ENCODE measurements at places on chromosomes 4 and X.

DNA sequence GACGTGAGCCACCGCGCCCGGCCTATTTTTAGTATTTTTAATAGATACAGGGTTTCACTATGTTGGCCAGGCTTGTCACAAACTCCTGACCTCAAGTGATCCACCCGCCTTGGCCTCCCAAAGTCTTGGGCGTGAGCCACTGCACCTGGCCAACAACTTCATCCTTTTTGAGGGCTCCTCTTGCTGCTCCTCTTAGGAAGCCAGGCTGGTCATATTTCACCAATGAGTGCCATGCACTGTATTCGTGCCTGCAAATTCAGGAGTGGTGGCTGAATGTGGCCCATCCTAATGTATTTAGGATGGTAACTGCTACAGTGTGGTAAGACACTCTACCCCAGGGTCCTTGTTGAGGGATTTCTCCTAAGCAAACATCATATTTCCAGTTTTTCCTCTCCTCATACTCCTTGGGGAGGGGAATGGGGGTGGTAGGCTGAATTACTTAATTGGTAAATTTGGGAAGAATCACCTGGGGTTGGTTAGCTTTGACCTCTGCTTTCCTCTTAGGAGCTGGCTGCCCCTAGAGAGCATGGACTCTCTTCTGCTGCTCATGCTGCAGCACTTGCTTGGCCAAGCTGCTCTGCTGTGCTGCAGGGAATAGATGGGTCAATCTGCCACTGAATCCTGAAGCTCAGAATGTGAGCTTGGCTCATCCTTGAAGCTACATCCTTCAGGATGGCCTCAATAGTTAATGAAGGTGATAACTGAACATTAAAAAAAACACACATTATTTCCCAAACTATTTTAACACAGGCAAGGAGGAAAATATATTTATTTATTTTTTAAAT is 167.4 kb downstream of the HS3ST1 start:
- no peak for DNase-seq

DNA sequence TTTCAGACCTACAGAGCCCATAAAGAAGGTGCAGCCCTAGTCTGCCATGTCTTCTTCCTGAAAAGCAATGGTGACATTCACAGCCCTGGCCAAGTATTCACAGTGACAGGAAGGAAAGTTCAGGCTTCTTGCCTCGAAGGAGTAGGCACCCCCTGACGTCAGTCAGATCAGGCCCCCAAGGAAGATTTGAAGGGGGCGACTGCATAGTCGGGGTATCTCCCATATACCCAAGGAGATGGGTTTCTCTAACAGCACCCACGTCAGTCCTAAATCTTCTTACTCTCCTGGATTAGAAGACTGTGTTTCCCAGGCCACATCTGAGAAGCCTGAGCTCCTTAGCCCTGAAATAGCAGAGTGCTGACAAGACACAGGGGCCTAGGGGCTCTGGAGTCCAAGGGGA is at the start of gene PPEF2:
PPEF2 (minus strand) TSS at position 101 of the 400 bp plus-strand sequence. CDS start 6,127 bp downstream, outside the sequence.
- DNase-seq = no peak

DNA sequence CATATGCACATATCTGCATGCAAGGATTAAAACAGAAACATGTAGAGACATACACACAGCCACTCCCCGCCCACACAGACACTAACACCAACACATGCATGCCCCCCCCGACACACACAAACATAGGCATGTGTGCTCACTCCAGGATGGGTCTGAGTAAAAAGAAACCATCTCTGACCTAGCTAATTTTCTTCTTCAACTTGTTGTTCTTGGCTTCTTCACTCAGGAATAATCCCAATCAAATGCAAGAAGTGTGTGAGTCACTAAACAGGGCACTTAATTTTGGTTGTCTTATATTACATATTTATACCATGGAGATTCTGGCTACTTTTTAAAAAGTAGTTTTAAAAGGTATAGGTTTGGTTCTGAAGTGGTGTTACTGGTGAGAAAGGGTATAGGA is 28.3 kb downstream of the ENOX2 start:
- no peak for DNase-seq

GRCh38 chrX:107502316-107502715 is 52.9 kb downstream of the FRMPD3 start:
- DNase-seq = no peak

DNA sequence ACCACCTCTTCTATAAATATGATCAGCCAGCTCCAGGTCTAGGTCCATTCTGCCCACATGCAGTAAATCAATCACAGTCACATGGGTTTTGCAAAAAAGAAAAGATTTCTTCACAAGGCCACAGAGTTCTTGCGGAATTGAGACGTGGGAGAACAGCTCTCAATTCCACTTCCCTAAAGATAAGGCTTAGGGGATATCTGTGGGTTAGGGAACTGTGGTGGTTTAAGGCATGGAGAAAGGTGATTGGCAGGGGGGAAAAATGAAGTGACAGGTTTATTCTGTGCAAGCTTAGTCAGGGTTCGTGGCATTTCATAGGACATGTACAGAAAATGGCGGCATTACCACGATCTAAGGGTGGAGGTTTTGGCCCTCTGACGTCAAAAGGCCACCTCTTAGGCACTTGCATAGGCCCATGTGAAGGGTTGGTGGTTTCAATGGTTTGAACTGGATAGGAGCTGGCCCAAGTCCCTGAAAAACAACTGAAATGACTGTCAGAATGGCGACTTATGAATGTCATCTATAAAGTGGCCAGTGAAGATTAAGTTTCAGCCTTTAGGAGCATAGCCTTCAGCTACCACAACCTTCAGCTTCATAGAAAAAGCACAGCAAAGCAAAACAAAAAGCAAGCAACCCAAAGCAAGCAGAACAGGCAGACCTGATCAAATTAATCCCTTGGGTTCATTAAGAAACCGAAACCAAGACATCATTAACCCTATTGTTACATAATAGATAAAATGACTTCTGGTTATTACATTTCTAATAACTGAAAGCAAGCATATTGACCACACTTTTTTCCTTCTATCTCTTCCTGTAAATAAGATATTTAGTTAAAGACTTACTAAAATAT is 289.8 kb upstream of the SFRP2 start:
- no peak for DNase-seq

- peak; percentile 42 for DNase-seq
These were observed at the start of gene SLC10A4 for GRCh38 chr4:48483006-48483776. SLC10A4 (plus strand) TSS chr4:48483343; CDS start chr4:48483562, 219 bp downstream.

DNA sequence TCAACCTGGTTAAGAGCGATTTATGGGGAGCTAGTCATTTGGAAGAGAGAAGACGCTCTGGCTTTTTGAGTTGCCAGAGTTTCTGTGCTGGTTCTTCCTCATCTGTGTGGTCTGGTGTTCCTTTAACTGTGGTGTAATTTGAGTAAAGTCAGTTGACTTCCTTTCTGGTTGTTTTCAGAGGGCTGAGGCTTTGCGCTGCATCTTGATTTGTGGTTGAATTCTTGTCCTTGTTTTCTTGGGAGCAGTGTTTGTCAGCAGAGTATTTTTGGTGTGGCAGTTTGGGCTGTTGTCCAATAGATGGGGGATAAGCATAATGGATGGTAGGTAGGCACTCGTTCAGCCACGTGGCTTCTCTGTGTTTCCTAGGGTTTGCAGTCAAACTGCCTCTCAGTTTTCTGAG is 2143.2 kb upstream of the TENM3 start:
- DNase-seq = peak; percentile 22

DNA sequence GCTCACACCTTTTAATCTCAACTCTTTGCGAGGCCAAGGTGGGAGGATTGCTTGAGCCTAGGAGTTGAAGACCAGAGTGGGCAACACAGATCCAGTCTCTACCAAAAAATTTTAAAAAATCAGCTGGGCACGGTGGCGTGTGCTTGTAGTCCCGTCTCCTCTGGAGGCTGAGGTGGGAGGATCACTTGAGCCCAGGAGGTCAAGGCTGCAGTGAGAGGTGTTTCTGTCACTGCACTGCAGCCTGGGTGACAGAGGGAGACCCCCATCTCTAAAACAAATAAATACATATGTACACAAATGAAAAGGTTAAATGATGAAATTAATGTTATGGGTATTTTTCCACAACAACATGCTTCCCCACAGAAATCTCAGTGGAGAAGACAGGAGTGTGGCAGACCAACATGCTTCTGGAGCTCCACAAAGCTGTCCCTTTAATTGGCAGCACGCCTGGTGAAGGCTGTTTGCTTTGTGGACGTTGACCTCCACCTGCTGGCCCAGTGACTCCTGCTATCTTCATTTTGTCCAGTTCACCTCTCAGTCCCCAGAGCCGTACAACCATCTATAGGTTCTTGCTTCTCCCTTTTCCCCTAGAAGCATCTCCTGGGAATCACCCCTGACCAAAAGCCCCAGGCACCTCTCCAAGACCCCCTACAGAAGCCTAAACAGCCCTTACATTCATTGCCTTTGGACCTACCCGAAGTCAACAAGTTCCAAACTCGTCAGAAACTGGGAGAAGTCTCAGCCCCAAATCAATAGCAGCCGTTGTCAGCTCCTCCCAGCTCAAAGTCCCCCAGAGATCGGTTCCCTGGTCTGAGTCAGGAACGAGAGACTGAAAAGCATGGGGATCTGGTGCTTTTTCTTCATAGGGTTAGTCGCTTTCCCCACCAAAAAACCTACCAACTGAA is 36.4 kb upstream of the CD99 start:
- no peak for DNase-seq

DNA sequence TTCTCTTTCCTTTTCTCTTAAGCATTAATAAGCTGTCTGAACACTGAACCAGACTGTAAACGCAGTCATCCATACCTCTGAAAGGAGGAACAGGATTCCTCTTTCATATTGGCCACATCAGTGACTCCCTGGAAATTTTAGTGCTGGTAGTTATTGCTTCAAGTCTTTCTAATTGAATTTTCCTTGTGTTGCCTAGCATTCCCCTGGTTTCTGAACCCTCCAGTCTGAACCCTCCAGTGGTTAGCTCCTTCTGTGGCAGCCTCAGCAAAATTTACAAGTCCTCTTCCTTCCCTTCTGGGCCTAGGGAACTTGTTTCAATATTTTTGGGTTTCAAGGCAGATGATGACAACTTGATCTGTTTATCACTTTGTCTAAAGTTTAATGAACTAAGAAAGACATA is 7.9 kb downstream of the SPARCL1 start:
- no peak for DNase-seq

GRCh38 chr4:80115368-80116181 is 42.5 kb upstream of the ANTXR2 start:
- no peak for DNase-seq

GRCh38 chrX:12974305-12974795 is 560 bp upstream of the TMSB4X start:
- no peak for DNase-seq

DNA sequence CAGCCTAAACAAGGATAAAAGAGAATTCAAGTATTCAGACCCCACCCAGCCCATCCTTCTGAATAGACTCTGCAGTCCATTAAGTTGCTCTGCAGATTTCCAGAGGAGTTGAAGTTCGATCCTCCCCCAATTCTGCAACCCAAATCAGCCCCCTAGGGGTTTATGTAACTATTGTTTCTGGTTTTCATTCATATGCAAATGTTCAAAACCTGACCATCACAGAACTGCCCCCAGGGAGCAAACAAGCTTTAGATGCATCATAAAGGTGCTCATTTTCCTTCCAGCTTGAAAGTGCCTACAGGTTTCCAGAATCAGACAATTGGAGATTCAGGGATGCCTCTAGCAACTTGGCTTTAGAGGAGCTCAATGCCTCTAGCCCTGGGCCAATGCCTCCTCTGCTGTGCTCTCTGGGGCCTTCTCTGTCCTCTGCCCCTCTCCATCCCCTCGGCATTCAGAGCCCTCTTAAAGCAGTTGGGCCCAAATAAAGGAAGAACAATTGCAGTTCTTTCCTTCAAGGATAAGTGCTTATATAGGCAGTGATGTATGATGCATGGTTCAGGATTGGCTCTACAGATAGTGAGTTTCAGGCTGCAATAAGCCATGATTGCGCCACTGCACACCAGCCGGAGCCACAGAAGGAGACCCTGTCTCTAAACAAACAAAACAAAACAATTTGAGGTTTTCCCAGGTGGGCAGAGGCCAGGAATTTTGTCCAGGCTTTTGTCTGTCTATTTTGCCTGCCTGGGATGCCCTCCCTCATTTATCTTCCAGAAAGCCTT is 23.5 kb upstream of the SPINK2 start:
- DNase-seq = no peak

GRCh38 chr4:37978248-37978924 is 18.2 kb downstream of the PTTG2 start:
- DNase-seq = no peak

GRCh38 chr4:137967480-137968190 is 274.5 kb downstream of the SLC7A11 start:
- DNase-seq = no peak

GRCh38 chr4:189202182-189202868 is 738.3 kb upstream of the FRG1 start:
- DNase-seq = peak; percentile 13

GRCh38 chrX:54994668-54995351 is 822 bp upstream of the PFKFB1 start:
- DNase-seq = no peak

DNA sequence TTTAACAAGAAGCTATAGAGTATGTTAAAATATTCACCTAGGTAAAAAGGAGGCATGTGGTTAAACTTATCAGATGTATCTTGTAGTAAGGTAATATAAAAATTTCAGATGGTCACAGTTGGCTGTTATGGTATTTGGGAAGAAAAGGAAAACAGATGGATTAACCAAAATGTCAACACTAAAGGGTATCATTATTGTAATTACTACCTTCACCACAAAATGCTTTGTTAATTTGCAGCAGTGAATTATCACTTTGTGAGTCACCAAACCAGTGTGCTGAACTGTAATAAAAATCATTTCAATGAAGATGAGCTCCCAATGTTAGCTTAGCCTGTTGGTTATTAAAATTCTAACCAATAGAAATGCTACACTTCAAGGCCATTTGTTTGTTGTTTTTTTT is 233.9 kb downstream of the RPA4 start:
- no peak for DNase-seq

- DNase-seq = peak; percentile 80
These were observed 250 bp downstream of the USP9X start for GRCh38 chrX:41085512-41085877.

DNA sequence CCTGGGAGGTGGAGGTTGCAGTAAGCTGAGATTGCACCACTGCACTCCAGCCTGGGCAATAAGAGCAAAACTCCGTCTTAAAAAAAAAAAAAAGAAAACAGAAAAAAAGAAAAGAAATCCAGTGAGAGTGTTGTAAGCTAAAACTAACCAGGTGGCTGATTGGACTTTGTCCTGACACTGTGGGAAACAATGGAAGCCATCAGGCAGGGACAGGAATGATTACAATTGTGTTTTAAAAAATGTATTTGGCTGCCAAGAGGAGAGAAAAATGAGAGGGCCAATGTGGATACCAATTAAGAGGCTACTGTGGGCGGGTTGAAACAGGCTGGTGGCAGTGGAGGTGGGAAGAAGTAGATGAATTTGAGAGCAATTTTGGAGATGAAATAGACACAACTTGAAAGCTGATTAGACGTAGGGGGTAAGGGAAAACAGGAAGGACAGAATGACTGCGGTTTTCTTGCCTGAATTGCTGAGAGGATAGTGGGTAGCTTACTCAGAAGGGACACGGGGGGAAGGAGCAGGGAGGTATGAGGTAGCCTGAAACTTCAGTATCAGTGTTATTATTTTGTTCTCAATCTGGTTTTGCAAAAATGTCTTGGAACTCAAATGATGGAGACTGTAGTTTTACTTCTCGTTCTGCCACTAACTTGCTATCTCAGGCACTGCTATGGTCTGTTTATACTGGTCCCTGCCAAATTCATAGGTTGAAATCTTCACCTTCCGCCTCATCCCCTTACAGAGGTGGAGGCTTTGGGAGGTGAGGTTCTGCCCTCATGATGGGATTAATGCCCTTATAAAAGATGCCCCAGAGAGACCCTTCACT is 45.6 kb upstream of the CHRNA9 start:
- DNase-seq = peak; percentile 61

- DNase-seq = no peak
These were observed 2.8 kb downstream of the FIP1L1 start for GRCh38 chr4:53380221-53380620.
